ENCODE measurements at places on chromosomes 4 and X. TPM values are rescaled to one million over a fixed set of nuclear protein-coding genes. Genes with fewer than 3 reads are reported as not detected.

- H3K4me1 ChIP-seq, result peaks cover 10% of the 10 kb centered on the region
- no peak overlapping the region for H3K4me3 ChIP-seq
- no peak overlapping the region for H3K27ac ChIP-seq
- H3K36me3 ChIP-seq, result peaks cover 13% of the 10 kb centered on the region
Observed at GRCh38 chr4:145884775-145885174, 53.8 kb downstream of the ZNF827 start.

DNA sequence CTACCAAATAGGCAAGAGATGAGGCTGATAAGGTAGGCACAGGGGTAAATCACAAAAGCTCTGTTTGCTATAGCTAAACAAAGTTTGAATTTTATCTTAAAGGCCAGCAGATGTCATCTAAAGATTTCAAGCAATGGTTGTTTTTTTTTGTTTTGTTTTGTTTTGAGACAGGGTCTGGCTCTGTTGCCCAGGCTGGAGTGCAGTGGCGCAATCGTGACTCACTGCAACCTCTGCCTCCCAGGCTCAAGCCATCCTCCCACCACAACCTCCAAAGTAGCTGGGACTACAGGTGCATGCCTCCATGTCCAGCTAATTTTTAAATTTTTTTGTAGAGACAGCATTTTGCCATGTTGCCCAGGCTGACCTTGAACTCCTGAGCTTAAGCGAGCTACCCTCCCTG is 43.1 kb upstream of the NEUROG2 start:
- H3K4me1 ChIP-seq, result no peaks in the 10 kb centered on the region
- H3K36me3 ChIP-seq, result no peaks in the 10 kb centered on the region
- H3K4me3 ChIP-seq, result no peak overlapping the region
- H3K27me3 ChIP-seq, result no peaks in the 10 kb centered on the region
- no peak overlapping the region for H3K27ac ChIP-seq

Gene BEX5
- not detected for total RNA-seq

Gene PALLD
- 254 TPM for total RNA-seq

- H3K4me3 ChIP-seq, result no peak overlapping the region
- peak overlapping the region; percentile 15 for H3K27ac ChIP-seq
- no peaks in the 10 kb centered on the region for H3K36me3 ChIP-seq
- peak; percentile 92 for DNase-seq
- peaks cover 10% of the 10 kb centered on the region for H3K27me3 ChIP-seq
- H3K4me1 ChIP-seq, result peaks cover 42% of the 10 kb centered on the region
Observed at GRCh38 chr4:6271701-6272465, 2.2 kb downstream of the WFS1 start.

- no peaks in the 10 kb centered on the region for H3K4me1 ChIP-seq
- no peaks in the 10 kb centered on the region for H3K36me3 ChIP-seq
- H3K27me3 ChIP-seq, result no peaks in the 10 kb centered on the region
- DNase-seq, result no peak
Observed at GRCh38 chr4:127759893-127760292, 22.2 kb upstream of the HSPA4L start.

Gene XAGE1A
- total RNA-seq, result not detected

DNA sequence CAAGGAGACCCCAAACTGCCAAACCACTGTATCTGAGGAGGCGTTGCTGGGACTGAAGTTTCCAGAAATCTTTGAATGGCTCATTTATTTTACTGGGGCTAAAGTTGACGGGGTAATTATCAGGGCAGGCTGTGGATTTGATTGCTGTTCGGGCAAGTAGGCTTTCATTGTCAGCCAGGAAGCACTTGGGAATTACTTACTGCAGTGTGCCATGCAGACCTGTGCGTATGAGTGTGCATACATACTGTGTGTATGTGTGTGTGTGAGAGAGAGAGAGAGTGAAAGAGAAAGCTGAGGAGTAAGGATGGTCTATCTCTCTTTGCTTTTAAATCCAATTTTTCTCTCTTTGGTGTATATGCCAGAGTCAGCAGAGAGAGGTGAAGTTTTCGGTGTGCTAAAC is 122.7 kb downstream of the NPNT start:
- H3K36me3 ChIP-seq, result no peaks in the 10 kb centered on the region
- no peak overlapping the region for H3K27ac ChIP-seq
- H3K27me3 ChIP-seq, result no peaks in the 10 kb centered on the region
- peaks cover 12% of the 10 kb centered on the region for H3K4me1 ChIP-seq
- DNase-seq, result no peak
- no peak overlapping the region for H3K4me3 ChIP-seq

Measured in osteoblast (primary cell).